Left ventricle myocardium inferior (tissue), 1 donor: ENCODE measurements at places on chromosomes 3 and 15.

- DNase-seq = no peak
These were observed 144.1 kb downstream of the FILIP1L start for GRCh38 chr3:99970198-99970597.

DNA sequence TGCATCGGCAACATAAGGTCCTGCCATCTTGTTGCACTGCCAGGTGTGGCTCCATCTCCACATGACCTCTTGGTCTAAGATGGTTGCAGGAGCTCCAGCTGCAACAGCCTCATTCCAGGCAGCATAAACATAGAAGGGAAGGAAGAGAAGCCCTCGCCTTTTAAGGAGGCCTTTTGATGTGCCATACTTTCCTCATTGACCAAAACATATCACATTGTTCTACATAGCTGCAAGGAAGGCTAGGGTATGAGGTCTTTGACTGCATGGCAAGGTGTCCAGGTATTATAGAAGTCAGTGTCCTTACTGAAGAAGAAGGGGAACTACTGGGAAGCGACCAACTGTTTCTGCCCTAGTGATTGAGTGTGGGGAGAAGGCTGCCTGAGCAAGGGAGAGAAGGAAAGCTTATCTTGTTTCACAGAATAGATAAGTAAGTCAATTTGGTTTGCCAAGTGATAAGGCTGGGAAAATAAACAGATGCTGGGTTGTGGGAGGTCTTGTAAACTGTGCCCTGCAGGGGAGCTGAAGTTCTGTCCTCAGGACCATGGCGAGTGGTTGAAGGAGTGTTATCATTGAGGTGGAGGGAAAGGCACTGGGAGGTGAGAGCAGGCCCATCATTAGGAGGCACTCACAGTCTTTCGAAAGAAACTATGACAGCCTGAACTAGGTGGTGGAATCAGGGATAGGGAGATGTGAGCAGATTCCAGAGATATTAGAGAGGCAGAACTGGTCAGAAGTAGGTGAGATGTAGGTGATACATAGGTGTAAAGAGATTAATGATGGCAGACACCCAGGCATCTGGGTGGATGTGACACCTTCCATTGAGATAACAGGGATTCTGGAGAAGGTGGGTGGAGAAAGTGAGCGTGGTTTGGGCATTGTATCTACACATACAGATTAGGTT is 93.8 kb upstream of the IGF1R start:
- DNase-seq = no peak

DNA sequence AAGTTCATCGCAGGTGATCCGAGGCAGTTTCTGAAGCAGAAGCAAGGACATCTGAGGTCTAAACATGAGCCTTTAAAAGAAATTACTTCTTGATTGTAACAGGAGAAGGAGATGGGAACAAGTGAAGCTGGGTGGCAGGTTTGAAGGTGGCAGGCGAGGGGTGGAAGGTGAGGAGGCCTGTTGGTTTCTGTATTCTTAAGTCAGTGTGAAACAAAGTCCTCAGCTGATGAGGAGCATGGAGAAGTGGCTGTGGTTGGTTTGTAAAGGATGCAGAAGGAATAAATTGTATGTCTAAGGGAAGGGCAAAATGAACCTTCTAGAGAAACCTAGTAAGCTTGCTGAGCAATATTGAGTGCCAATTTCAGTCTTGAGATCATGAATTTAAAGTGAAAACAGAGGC is 298.8 kb downstream of the CHST2 start:
- no peak for DNase-seq

DNA sequence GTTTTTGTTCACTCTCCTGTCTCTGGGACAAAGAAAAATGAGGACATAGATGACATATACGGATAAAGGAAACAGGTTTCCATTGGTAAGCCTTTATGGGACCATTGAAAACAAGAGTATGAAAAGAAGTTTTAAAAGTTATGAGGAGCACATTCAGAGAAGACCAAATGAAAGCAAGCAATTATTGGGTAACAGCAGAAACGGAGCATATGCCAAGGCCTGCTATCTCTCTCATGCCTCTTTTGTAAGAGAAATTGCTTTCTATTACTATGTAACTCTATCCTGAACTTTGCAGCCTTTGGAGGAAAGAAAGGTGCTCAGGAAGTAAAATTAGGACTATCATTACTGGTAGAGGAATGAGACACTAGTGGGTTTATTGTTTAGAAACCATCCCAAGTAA is 14.9 kb upstream of the DPH6 start:
- no peak for DNase-seq

DNA sequence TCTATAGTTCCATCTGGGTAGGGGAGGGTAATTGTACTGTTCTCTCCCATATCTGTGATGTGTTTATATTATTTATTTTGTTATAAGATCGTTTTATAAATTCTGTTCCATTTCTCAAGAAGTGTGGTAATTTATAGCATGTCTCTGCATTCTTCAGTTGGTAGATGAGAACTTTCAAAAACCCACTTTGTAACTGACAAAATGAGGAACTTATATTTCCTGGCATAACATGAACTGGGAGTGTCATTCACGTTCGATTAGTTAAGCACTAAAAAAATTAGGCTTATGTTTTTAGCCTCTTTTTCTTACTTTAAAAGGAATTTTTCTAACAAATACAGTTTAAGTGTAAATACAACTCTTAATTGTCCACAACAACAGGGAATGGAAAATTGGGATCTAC is 230.8 kb downstream of the CGGBP1 start:
- DNase-seq = no peak

DNA sequence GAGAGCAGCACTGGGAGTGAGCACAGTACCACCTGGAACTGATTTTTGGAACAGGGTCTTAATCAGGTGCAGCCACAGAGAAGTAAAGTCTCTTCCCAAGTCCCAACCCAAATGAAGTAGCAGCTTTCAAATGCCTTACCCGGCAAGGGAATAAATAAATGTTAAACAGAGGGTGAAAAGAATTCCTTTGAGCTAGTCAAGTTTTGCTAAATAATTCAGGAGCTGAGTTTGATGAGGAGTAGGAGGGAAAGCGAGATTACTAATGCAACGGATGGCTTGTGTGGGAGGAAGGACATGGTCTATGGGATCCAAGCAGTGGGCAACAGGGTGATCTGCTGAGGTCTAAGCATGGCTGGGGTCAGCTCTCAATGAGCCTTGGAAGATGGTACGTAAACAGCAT is 204.5 kb upstream of the ST8SIA2 start:
- no peak for DNase-seq

DNA sequence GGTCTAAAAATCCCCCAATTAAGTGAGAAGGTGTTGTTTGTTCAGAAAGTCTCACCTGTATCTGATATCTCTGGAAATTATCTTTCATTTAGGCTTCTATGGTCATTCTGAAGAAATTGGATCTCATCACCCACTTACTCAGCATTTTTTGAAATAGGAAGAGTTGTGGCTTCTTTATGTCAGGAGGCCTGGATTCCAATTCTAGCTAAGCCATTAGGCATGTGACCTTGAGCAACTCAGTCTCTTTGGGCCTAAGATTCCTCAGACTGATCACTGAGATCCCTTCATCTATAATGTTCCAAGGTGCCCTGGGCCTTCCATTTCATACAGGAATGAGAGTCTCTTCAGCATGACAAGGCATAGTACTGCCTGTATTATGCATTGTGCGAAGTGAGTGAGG is 70.3 kb downstream of the ARHGEF26 start:
- DNase-seq = no peak

- DNase-seq = no peak
These were observed 26.8 kb upstream of the TRH start for GRCh38 chr3:129947538-129948240.

DNA sequence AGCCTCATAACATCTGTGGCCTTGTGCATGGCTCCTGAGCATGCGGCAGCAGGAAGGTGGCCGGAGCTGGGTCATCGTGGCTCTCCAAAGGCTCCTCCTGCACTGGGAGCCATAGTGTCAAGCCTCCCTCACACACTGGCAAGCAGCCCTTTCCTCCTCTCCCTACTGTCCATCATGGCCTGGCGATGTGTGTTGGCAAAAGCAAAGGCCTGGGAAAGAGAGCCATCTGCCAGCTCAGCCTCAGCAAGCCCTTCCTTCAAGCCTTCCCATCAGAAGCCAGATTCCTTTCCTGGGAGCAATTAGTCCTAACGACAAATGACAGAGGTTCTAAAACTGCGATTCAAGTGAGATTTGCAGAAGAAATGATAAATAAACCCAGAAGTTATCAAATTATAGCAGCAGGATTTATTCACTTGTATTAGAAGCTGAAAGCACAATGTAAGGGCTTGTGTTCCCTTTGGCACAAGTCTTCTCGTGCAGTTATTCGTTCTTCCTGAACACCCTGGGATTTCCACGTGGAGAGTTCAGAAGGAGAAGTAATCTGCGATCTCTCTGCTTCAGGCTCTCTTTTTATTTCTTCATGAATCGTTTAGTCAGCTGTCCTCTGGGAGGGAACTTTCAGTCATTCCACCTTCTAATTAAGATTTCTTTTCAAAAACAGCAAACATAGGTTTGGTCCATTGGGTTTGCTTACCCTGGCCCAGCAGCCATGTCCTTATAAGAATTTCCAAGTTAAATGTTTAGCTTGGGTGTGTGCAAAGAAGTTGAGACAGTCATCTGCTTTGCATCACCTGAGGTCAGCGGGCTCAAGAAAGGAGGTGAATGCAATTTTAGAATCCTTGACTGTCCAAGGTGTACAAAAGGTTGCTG is 110.3 kb upstream of the TMC3 start:
- no peak for DNase-seq

- no peak for DNase-seq
These were observed 32.8 kb upstream of the TSEN2 start for GRCh38 chr3:12451481-12451880.

- DNase-seq = no peak
These were observed 302.2 kb upstream of the CTDSPL start for GRCh38 chr3:37559461-37559860.

GRCh38 chr3:112557976-112558375 is 3.8 kb downstream of the ATG3 start:
- no peak for DNase-seq

GRCh38 chr3:22308871-22309270 is 557.9 kb upstream of the ZNF385D start:
- DNase-seq = no peak

DNA sequence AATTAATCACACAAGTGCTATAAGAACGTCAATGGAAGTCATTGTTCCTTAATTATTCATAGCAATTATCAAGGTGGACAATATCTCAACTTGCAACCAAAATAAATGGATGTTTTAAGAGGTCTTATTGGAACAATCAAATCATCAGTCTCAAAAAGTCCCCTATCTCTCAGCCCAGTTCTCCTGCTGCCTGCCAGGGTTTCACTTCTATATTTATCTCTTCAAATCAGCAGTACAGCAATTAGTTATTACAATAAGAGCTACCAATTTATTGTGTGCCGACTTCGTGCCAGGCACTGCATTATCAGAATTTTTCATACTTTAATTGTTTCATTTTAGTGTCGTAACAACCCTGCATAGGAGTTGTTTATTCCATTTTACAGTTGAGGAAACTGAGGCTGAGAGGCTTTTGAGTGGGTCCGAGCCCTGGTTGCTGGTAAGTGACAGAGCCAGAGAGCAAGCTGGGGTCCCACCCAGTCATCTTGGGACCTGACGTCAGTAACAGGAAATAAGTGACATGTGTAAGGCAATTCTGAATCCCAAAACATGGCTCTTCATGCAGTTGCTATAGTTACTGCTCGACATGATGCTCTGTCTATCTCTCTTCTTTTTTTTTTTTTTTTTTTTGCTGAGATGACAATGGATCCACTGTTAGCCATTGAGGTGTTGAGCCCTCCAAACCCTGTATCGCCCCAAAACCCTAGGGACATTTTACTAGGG is 8.8 kb upstream of the KCTD6 start:
- no peak for DNase-seq

DNA sequence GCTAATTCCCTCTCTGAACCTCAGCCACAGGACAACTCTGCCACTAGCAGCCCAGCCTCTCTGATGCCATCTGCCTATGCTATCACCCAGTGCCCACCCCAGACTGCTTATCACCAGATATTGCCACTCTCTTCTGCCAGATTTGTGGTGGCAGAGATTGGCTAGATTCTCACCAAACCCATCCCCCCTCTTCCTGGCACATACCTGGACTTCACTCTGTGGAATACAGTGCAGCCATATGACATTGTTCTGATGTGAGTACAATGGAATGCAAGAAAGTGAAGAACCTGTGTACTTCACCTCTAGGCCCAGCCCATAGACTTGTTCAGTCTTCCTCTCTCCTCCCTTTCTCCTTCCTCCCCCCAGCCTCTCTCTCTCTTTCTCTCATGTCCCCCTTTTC is 46.9 kb upstream of the NTRK3 start:
- DNase-seq = no peak

DNA sequence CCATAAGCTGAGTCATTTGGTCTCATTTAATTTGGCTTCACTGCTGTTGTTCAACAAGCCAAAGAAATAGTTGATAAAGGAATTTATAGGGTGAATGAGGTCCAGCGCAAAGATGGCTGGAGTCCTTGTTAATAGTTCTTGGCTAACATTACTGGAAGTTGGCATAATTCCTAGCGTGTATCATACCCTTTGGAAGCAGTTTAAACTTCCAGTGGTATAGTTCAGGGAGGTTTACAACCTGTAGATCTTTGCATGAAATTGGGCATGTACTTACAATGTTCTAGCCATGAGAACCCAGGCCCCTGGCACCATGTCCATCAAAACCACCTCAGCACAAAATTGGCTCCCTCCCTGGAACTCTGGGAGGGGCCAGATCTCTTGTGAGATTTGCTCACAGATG is 380.8 kb downstream of the LRTM1 start:
- DNase-seq = no peak

- DNase-seq = no peak
These were observed 3.4 kb downstream of the MON1A start for GRCh38 chr3:49926117-49926728.

DNA sequence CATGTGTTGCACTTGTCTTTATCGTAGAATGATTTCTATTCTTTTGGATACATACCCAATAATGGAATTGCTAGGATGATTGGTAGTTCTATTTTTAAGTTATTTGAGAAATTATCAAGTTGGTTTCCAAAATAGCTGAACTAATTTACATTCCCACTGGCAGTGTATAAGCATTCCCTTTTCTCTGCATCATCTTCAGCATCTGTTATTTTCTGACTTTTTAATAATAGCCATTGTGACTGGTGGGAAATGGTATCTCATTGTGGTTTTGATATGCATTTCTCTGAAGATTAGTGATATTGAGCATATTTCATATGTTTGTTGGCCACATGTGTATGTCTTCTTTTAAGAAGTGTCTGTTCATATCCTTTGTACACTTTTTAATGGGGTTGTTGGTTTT is 81.7 kb upstream of the NUDT16 start:
- DNase-seq = no peak

DNA sequence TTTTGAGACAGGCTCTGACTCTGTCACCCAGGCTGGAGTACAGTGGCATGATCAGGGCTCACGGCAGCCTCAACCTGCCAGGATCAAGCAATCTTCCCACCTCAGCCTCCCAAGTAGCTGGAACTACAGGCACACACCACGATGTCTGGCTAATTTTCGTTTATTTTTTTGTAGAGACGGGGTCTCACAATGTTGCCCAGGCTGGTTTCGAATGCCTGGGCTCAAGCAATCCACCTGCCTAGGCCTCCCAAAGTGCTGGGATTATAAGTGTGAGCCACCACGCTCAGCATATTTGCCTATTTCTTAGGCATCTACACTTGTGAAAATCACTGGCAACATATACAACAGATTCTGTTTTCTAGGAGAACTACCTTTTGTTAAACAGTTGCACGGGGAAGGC is 16.9 kb downstream of the MYO1E start:
- DNase-seq = no peak

- no peak for DNase-seq
These were observed 130.6 kb downstream of the IGF1R start for GRCh38 chr15:98778960-98779359.
